SIG-M5 (cell line): ENCODE measurements at places on chromosomes 12 and 14.

DNA sequence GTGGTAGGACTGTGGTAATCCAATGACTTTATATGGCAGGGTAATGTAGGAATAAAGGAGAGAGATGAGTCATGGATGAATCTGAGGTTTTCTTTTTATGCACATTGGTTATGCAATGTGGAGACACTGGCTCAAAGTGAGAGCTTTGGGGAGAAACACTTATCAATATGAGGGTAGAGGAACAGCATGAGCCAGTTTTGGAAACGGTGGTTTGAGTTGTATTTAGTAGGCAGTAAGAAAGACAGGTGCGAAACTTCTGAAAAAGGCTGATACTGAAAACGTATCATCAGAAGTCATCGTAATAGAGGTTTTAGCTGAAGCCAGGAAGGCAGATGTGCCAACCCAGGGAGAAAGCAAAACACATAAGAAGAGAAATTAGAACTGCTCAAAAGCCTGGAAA is 854.8 kb upstream of the SEL1L start:
- no peak for DNase-seq

DNA sequence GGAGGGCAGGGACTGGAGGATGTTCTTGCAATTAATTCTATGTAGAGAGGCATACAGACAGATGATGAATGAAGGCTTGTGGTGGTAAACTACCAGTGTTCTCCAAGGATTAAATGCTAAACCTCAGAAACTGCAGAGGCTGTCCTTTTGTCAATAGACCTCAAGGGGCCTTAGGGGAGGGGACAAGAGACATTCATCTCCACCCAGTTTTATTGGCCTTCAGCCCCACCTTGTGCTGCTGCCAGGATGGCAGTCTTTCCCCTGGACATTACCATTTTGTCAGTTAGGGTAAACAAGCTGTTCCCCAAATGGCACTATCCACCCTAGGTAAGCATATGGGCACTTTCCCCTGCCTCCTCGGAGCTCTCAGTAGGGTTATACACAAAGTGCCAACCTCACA is 4.9 kb upstream of the SMAGP start:
- no peak for DNase-seq

DNA sequence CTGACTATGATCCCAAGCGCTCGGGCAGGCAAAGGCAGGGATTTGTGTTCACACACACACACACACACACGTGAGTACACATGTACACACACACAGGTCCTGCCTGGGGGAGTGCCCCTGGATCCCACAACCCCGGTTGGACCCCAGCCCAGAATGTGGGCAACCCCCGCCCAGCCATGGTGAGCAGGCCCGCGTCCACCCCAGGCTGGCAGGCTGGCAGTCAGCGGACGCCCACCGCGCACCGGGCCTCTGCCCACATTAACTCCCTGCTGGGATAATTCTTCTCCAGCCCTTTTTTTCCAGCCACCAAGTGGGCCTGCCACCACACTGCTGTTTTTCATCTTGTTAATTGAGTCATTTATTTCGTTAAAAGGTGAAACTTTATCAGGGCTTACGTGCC is 256.2 kb downstream of the BCL11B start:
- no peak for DNase-seq

- DNase-seq: no peak
Measured at GRCh38 chr14:61238611-61239245, 42.4 kb downstream of the TMEM30B start.

DNA sequence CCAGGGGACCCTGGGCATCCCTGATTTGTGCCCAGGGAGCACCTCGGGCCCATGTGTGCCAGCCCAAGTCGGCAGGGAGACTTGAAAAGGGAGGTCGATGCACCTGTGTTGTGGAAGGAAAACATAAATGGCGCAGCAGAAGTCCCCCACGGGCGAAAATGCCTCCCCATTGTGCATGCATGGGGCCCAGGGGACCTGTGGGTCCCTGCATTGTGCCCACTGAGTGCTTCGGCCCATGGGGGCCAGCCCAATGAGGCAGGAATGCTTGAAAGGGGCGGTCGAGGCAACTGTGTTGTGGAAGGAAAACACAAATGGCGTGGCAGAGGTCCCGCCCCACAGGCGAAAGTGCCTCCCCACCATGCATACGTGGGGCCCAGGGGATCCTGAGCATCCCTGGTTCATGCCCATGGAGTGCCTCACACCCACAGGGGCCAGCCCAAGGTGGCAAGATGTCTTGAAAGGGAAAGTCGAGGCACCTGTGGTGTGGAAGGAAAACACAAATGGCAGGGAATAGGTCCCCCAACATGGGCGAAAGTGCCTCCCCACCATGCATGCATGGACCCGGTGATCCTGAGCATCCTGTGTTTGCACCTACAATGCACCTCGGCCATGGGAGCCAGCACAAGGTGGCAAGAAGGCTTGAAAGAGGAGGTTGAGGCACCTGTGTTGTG is 368.0 kb downstream of the ALG10 start:
- no peak for DNase-seq

DNA sequence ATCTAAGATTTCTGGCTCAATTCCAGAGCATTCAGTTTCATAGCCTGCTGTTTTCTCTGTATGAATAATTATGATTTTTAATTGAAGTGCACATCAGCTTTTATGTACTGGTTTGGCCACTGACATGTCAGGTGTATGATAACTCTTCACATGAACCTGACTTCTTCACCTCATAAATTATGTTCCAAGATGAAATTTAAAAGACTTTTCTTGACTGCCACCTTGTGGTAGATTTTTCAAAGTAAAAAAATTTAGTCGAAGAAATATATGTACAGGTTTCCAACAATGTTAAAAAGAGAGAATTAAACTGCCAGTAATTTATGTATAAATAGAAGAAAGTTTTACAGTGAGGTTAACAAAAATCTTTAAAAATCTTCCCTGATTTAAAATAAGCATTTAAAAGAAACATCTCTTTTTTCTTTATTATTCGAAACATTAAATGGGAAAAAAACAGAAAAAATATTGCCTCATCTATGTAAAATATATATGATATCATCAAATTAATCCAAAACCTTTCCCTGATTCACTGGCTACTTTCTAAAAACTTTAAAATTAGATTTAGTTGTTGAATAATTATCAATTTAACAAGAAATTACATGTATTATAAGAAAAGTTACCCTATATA is 124.9 kb upstream of the ATXN7L3B start:
- DNase-seq: no peak

DNA sequence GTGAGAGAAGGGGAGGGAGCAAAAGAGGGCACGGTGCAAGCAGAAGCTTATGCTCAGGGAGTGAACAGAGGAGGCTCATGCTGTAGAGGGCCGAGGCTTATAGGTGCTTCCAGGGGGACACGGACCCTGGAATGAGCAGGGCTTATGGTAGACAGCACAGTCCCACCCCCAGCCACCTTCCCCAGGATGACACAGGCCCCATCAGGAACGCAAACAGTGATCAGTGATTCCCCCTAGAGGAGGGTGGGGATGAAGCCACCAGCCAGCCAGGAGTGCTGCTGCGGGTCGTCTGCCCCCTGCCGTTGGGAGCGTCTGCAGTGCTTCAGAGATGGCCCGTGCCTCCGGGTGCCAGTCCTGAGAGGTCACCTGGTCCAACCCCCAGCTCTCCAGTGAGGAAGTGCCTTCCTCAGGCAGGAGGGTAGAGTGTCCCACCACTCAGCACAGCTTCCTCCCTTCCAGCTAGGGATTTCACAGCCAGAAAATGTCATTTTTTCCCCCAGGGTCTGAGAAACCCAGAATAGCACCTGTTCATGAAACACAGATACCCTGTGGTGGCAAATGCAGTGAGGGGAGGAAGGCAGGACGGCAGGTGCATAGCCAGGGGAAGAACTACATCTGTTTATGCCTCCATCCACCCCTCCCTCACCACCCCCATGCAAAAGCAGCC is 60.7 kb downstream of the SLC6A12 start:
- peak; percentile 36 for DNase-seq

GRCh38 chr14:20587489-20588154 is at the start of gene RNASE11:
Gene RNASE11, minus strand, starts transcription at chr14:20588001.
- DNase-seq: no peak

GRCh38 chr12:75661908-75662307 is 150.5 kb upstream of the KRR1 start:
- DNase-seq: no peak

DNA sequence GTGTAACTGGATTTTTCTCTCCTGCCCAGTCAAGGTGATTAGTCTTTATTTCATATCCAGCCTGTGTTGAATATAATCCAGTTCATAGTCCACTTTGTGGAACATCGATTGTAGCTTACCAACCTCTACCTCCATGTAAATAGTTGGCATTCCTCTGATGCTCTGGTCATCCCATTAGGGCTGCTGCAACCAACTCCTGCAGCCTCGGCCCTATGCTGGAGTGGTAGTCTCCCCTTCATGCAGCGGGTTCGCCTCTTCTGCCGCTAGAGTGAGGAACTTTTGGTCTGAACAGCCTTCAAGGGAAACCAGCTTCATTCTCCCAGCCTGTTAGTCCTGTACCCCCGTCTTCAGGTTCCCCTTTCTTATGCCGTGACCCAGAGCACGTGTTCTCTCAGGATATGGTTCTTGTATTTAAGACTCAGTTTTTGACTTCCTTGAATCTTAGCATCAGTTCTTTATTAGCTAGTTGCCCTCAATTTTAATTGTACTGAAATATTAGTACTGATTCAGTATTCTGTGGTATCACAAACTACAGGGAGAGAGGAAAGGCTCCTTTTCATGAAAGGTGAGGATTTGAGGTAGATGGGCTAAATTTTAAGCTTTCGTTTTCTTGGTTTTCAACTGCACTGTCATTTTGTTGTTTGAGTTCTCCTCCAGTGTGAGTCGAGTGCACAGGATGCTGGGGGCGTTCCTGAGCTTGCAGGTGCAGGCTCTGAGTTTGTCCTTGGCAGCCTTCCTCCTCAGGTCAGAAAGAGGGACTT is 33.2 kb downstream of the ZNF664 start:
- DNase-seq: no peak

GRCh38 chr12:50952510-50952909 is at the start of gene HIGD1C:
Gene HIGD1C, plus strand, starts transcription at chr12:50952544. Its CDS starts 1,455 bp downstream, at chr12:50953999.
- DNase-seq: no peak

DNA sequence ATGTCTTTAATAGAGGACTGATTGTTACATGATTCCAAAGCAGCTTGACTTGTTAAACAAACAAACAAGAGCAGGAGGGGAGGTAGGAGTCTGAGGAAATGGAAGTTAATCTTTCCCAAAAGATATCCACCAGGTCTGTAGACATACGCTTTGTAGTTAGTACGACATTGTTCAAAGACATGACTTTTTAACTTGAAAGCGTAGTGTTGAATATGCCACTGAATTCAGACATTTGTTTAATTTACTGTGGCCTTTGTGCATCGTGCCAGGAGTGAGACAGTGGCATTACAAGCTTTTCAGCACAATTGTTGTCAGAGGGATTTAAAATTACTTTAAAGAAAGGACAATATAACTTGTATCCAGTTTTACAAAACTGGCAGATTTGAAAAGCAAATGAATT is 53.0 kb downstream of the SAV1 start:
- DNase-seq: no peak

DNA sequence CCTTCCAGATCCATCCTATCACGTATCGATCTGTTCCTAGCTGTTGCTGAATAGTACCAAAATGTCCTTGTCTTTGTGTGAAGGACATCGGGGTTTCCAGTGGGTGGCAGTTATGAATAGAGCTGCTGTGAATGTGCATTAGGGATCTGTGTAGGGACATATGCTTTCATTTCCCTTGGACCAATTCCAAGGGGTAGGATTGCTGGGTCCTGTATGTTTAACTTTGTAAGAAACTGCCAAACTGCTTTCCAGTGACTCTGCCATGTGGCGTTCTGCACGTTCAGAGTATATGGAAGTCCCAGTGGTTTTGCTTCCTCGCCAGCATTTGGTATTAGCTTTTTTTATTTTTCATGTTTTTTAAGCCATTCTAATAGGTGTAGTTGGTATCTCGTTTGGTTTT is 28.6 kb downstream of the PACS2 start:
- DNase-seq: no peak

- no peak for DNase-seq
Measured at GRCh38 chr14:56049536-56049935, 68.7 kb upstream of the PELI2 start.

GRCh38 chr12:66694666-66695613 is 16.1 kb upstream of the GRIP1 start:
- no peak for DNase-seq

- DNase-seq: no peak
Measured at GRCh38 chr12:68410018-68410660, 78.0 kb upstream of the MDM1 start.

- no peak for DNase-seq
Measured at GRCh38 chr14:59150990-59151389, 37.5 kb upstream of the DAAM1 start.

- DNase-seq: no peak
Measured at GRCh38 chr12:52215587-52216031, 17.4 kb upstream of the KRT7 start.

DNA sequence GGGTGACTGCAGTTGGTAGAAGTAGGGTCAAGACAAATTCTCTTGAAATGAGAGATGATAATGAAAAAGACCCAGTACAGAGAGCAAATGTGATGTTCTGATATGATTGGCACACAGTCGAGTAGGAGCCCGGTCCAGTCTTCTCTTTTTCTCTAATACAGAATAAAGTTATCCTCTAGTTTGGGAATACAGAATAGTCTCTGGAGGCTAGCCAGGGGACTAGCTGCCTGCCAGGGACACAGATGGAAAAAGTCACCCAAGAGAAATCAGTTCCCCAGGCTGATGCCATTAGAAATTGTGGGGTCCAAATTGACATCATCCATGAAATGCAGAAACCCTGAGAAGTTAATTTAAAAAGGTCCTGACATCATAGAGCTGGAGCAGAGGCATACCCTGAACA is 177.2 kb upstream of the NEDD1 start:
- DNase-seq: no peak

DNA sequence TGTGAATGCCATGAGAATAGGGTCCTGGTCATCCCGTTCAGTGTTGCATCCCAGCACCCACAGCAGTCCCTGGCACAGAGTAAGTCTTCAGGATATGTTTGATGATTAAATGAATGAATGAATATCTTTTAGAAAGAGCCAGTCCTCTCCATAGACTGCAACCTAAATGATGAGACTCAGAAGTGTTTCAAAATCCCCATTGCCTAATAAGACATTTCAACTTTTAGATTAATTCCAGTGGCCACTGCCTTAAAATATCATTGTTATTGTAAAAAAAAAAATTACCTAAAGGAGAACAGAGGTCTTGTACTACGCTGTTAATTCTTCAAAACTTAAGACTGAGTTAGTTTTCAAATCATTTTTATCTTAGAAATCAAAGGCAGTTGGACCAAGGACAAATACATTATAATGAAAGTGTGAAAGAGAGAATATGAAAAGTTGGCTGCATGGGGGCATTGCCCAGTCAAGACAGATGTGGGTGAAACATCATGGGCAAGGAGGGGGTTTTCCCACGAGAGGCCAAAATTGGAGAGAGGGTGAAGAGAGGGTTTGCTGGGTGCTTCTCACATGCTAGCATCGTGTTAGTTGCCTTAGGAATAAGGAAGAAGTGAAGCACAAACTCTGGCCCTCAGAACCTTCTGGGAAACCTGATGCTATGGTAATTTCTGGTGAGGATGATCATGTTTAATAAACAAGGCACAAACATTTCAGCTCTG is 26.3 kb upstream of the CPM start:
- no peak for DNase-seq

DNA sequence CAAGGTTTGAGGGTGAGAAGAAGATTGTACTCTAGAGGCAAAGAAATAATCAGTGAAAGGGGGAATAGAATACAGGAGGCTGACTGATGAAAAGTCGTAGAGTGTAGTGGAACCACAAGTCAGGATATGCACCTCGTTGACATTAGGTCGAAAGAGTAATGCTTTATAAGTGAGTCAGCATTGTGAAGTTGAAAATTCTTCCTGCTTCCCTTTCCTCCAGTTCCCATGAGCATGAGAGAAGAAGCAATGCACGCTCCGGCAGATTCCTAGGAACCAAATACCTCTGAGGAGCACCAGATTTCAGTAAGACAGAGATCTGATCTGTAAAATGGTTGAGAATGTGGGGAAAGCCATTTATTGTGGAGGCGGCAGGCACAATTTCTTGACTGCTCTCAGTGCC is 16.5 kb downstream of the CCER1 start:
- no peak for DNase-seq
